CD8-positive, alpha-beta T cell (primary cell): ENCODE measurements at places on chromosomes 6 and 20.

DNA sequence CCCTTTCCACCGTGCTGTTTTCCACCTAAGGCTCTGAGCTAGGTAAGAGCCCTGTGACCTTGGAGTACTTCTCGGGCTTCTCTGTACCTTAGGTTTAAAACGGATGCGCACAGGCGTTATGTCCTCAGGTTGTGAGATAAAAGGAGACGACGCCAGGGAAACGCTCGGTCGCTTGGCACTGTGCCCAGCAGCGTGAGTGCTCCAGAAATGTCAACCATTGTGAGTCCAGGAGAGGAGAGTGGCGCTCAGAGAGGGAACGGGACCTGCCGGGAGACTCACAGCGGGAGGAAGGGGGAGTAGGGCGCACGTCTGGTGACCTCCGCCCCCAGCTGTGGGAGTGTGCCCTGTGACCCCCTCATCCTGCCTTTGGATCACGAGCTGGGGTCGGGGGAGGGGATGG lies 33.8 kb upstream of the SCRT2 start:
- DNase-seq, result no peak

DNA sequence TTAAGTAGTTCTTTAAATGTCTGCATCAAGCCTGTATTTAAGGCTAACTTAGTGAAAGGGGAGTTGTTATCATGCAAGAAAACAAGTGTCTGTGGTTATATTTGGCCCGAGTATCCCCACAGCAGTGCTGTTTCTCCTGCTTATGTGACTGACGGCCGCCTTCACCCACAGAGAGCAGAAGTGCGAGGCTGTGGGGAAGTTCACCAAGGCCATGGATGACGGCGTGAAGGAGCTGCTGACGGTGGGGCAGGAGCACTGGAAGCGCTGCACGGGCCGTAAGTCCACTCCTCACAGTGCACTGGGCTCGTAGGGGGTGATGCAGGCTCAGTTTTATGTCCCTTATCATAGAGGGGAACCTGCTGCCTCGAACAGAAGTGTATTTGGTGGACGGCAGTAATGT lies 53.2 kb upstream of the SYNJ2 start:
- DNase-seq, result no peak

DNA sequence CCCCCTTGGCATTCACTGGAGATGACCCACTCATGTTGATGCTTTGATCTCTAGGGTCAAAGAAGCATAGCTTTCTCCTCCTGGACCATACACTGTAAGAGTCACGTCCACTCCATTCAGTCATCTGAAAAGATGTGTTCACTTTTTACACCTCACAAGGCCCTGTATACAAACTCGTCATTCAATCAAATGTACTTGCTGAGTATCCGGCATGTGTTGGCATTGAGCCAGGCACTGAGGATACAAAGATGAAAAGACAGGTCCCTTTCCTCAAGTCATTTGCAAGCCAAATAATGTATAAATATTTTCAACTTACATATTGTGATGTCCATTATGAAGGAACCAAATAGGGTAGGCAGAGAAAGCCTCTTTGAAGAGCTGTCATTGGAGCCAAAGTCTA lies 32.6 kb upstream of the CSNK2A1 start:
- DNase-seq, result no peak

- peak; percentile 83 for DNase-seq
Observed at GRCh38 chr6:25556516-25556915, 95.5 kb upstream of the SCGN start.

- DNase-seq, result no peak
Observed at GRCh38 chr20:51189814-51190782, 167.2 kb upstream of the KCNG1 start.

- no peak for DNase-seq
Observed at GRCh38 chr6:101397199-101397598, 3.7 kb downstream of the GRIK2 start.

- DNase-seq, result peak; percentile 47
Observed at GRCh38 chr6:135423649-135424128, 73.9 kb downstream of the AHI1 start.

DNA sequence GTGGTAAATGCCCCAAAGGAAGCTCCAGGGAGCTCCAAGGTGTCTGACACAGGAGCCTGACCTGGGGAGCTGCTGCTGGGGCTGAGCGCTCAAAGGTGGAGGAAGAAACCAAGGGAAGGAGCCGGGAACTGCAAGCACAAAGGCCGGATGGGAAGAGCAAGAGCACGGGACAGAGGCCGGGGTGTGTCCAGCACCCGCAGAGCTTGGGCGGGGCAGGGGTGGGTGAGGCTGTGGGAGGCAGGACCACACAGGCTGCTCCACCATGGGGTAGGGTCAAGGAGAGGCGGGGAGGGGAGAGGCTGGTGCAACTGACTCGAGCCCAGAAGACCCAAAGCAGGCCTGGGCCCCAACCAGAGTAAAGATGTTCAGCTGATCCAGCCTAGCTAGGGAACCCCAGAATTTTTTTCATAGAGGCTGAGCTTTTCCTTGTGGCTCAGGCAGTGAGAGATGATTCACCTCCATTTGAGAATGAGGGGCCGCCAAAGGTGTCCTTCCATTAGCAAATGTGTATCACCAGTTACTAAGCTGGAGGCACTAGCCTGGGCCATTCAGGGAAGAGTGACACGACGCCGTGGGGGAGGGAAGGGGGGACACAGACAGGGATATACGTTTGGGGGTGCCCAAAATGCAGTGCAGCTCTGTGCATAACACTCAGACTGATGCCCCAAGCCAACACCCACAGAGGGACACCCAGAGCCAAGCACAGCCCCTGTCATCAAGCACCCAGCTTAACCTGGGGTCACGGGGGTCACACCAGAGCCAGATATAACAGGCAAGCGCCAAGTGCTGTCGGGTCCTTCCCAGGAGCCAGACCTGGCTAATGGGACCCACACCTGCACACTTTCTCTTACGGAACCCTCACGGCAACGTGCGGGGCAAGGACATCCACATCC lies 21.3 kb upstream of the TLDC2 start:
- DNase-seq, result no peak

- no peak for DNase-seq
Observed at GRCh38 chr20:2385496-2385895, 4.8 kb downstream of the TGM6 start.

DNA sequence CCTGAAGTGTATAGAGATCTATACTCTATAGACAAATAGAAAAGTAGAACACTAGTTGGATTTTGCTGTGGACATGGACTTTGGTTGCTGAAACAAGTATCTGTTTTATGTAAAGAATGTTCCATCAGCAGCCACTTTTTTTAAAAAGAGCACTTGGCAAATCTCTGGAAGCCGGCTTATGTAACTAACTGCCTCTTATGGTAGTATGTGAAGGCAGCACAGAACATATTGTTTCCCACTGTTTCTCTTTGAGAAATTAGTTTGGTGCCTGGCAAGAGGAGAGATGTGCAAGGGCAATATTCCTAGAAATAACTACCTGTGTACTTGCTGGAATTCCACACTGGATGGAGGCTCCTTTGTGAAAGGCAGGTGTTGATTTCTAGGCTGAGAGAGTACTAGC lies 242.3 kb upstream of the PREP start:
- DNase-seq, result no peak

- no peak for DNase-seq
Observed at GRCh38 chr6:33543116-33543515, 37.0 kb downstream of the BAK1 start.

DNA sequence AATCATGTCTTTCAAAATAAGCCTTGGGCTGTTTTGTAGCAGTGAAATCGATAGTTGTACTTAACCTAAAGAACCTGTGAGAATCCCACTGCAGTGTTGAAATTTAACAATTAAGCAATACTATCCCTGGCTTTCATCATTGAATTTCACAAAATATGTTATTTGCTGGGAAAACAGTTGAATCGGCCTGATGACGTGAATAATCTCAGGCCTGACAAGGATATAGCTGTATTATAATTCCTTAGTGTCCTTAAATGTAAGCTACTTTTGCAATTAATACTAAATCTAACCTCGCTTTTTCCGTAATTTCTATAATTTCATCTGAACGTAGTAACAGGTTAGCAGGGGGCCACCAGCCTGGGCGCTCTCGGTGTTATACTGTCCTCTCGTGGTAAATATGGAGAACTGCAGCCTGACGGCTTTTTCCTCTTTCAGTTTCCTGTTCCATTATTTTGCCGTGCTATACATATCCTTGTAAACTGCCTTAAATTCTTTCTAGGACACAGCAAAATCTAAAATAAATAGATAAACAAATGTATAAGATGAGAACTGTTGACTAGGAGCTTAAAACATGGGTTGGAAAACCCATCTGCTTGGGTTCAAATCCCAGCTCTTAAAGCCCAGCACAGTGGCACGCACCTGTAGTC lies 24.0 kb downstream of the MTFR2 start:
- peak; percentile 19 for DNase-seq

DNA sequence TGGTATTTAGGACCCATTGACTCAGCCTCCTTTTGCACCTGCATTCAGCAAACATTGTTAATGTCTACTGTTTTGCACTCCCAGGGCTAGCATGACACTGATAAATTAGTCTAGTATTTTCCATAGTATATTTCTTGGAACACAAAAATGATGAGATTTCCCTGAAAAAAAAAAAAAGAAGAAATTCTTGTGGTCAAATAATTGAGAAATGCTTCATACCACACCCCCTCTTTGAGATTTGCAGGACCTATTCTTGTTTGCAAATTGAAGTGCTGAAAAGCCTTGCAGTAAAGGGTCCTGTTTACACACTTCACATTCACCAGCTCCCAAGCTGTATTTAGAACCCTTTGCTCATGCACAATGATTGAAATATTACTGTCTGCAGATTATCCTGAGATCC lies 36.3 kb upstream of the CLIC5 start:
- DNase-seq, result no peak

DNA sequence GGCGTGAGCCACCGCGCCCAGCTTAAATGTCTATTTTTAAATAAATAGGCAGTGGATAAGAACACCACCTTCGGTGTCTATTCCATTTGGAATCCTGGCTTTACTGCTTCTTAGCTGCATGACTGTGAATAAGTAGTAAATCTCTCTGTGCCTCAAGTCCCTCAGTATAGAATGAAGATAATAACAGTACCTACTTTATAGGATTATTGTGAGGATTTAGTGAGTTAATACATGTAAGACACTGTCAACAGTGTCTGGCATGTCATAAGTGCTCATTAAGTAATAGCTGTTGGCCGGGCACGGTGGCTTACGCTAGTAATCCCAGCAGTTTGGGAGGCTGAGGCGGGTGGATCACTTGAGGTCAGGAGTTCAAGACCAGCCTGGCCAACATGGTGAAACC lies 10.1 kb downstream of the TPX2 start:
- DNase-seq, result no peak

DNA sequence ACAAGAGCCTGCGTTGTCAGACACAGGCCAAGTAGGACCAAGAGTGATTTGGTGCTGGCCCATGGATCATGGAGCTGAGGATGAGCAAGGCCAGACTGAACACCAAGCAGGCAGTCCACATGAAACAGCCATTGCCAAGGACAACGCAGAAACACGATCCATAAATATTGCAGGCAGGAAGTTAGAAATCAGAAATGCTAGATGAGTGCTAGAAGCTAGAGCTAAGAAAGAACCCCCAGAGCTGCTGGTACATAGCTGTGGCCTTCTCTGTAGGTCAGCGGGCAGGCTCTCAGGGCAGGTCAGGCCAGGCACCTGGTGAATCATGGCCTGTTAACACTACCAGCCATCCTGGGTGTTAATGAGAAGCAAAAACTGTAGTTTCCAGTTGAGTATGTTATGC lies 119.7 kb downstream of the ALDH8A1 start:
- no peak for DNase-seq

DNA sequence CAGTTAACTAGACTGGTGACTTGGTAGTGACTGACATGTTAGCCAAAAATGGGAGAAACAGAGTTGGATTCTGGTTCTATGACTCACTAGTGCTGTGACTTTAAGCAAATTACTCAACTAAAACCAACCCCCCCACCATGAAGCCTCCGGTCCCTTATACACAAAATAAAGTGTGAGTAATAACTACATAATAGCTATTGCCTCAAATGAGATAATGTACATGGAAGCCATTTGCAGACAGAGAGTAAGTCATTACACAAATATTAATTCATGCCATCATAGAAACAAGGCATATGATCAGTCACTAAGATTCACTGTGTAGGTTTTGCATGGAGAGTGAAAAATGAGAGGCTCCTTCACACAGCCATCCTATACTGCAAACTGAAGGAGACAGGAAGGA lies 111.9 kb downstream of the HIVEP2 start:
- no peak for DNase-seq

DNA sequence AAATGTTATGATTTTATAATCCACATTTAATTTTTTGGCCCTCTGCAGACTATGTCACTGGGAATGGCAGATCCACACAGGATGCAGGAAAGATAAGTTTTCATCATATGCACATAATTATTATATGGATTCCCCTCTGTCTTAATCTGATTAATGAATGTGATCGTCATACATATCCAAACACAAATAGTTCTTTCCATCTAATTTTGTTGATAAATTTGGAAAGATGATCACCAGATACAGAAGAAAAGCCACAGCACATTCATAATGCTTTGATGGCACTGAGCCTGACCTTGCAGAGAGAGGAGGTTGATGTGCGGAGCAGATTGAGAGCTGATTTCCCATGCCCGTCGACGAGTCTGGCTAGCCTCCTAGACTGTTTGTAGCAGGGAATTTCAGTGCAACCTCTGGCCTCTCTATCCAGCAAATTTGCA lies 471.5 kb downstream of the EPM2A start:
- no peak for DNase-seq

DNA sequence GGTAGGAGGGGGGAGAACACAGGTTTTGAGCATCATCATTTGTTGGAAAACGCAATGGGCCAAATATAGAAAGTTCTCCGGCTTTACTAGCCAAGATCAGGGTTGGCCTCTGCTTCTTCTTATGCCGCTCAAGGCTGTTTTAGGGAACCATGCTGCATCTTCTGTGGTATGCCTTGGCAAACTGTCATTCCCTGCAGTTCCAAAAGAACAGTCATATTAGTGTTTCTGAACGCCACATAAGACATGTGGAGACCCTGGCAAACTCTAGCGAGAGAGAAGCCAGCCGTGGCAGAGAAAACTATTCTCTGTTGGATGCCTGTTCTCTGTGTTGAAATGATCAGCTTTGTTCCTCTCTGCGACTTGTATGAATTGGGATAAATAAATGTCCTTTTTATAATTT lies 10.8 kb downstream of the ACTR5 start:
- no peak for DNase-seq

GRCh38 chr6:34513646-34514045 lies 42.5 kb downstream of the SPDEF start:
- DNase-seq, result no peak

DNA sequence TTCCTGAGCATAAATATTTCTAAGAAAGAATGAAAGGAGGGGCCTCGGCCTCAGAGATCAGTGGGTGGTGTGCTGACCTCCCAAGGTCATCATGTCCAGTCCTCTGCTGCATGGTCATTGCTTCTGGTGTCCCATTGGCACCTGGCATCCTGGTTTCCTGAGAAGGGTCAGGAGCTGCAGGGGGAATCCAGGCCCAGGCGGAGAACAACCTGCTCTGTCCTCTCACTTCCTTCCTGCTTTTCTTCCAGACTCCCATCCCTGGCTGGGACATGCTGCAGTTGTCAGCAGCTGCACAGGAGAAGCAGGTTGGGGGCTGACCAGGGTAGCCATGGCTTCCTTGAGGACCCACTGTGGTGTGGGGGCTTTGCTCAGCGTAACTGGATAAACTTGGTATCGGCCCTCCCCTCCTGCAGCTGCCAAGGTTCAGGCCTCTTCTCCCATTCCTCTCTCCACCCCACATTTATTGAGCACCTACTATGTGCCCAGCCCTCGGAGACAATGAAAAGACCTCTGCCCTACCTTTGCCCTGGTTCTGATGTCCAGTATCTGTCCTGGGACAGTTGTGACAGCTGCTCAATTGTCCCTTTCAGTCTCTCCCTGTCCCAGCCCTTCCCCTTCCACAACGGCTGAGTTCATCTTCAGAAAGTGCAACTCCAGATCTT lies 155.2 kb downstream of the CEBPB start:
- DNase-seq, result no peak

GRCh38 chr20:11844691-11845090 lies 73.0 kb upstream of the BTBD3 start:
- no peak for DNase-seq
